Endothelial cell (in vitro differentiated cells): ENCODE measurements at places on chromosomes 4 and X. TPM values are rescaled to one million over a fixed set of nuclear protein-coding genes. Genes with fewer than 3 reads are reported as not detected.

- peaks cover 7% of the 10 kb centered on the region for H3K4me1 ChIP-seq
- H3K27me3 ChIP-seq, result peaks cover 1% of the 10 kb centered on the region
- no peak overlapping the region for H3K27ac ChIP-seq
- no peak for DNase-seq
- no peak overlapping the region for H3K4me3 ChIP-seq
Observed at GRCh38 chrX:15721911-15722310, 16.2 kb upstream of the CA5B start.

- H3K27me3 ChIP-seq, result no peaks in the 10 kb centered on the region
- no peak overlapping the region for H3K27ac ChIP-seq
- no peak for DNase-seq
- H3K36me3 ChIP-seq, result no peaks in the 10 kb centered on the region
Observed at GRCh38 chrX:106802063-106802387, 448 bp upstream of the TBC1D8B start.

DNA sequence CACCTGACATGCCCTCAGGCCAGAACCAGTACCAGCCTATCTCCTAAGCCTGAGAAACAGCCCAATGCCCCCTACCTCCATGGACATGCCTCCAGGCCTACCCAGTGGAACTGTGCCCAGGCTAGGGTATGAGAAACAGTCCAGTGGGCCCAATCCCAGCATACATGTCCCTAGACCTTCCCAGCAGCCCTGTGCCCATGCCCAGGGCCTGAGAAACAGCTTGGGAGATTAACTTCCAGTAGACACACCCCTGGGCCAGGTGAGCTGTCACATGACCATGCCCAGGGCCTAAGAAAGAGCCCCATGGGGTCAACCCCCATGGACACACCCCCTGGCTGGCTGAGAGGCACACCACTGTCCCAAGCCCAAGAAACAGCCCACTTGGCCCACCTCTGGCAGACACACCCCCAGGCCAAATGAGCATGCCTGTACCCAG, 78.8 kb downstream of the CBR4 start:
- DNase-seq, result no peak
- H3K27me3 ChIP-seq, result peaks cover 4% of the 10 kb centered on the region
- H3K36me3 ChIP-seq, result peaks cover 6% of the 10 kb centered on the region

DNA sequence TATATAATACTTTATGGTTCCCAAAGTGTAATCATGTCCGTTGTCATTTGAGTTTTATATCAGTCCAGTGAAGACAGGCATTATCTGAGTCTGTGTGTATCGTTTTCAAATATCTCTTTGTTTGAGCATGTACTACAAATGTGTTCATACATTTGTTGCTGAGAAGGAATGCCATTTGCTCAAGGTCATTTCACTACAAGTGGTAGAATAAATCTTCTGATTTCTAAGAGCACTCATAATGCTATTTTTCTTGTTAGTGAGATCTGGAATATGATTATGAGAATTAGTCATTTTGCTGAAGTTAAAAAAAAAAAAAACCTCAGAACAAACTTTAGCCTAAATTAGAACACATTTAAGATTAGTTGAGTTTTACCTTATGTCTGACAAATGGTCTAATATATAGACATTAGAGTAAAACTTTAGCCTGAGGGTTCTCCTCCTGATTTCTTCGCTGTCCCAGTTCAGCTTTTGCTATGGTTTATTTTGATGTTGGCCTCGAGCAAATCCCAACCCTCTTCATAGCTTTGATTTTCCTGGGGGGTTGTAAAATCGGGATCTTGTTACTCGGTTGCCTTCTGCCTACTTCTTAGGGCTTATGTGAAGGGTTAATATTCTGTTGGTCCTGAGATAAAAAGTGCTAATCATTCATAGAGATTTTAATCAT, 87.1 kb downstream of the TMEM131L start:
- peaks cover 2% of the 10 kb centered on the region for H3K27me3 ChIP-seq
- no peak overlapping the region for H3K4me3 ChIP-seq
- H3K27ac ChIP-seq, result no peak overlapping the region
- peaks cover 9% of the 10 kb centered on the region for H3K36me3 ChIP-seq

- H3K36me3 ChIP-seq, result no peaks in the 10 kb centered on the region
- no peak for DNase-seq
- H3K4me3 ChIP-seq, result no peak overlapping the region
- H3K27ac ChIP-seq, result no peak overlapping the region
- no peaks in the 10 kb centered on the region for H3K27me3 ChIP-seq
Observed at GRCh38 chrX:14497184-14497666, 32.1 kb upstream of the GLRA2 start.

TCEAL7 gene
- total RNA-seq, result 23.7 TPM

GRCh38 chr4:103996064-103996463, 276.3 kb upstream of the TACR3 start:
- no peak for DNase-seq
- no peak overlapping the region for H3K4me3 ChIP-seq
- H3K4me1 ChIP-seq, result peaks cover 2% of the 10 kb centered on the region
- H3K36me3 ChIP-seq, result no peaks in the 10 kb centered on the region
- no peak overlapping the region for H3K27ac ChIP-seq

- no peak overlapping the region for H3K4me3 ChIP-seq
- H3K27ac ChIP-seq, result peak overlapping the region; percentile 72
- peaks cover 14% of the 10 kb centered on the region for H3K4me1 ChIP-seq
- H3K27me3 ChIP-seq, result no peaks in the 10 kb centered on the region
- no peaks in the 10 kb centered on the region for H3K36me3 ChIP-seq
- DNase-seq, result no peak
Observed at GRCh38 chr4:16029262-16029661, 54.6 kb downstream of the PROM1 start.

- DNase-seq, result no peak
- peaks cover 13% of the 10 kb centered on the region for H3K4me1 ChIP-seq
- no peak overlapping the region for H3K27ac ChIP-seq
- H3K27me3 ChIP-seq, result peaks cover 2% of the 10 kb centered on the region
- peaks cover 8% of the 10 kb centered on the region for H3K36me3 ChIP-seq
Observed at GRCh38 chr4:183470821-183471220, 26.4 kb downstream of the CDKN2AIP start.

JAKMIP1 gene
- not detected for total RNA-seq

GRCh38 chrX:63755892-63756291, 29.1 kb downstream of the ARHGEF9 start:
- no peaks in the 10 kb centered on the region for H3K36me3 ChIP-seq
- H3K4me1 ChIP-seq, result peaks cover 28% of the 10 kb centered on the region
- no peak overlapping the region for H3K4me3 ChIP-seq

GRCh38 chrX:129310000-129310399, 213.3 kb downstream of the SMARCA1 start:
- H3K36me3 ChIP-seq, result peaks cover 4% of the 10 kb centered on the region
- no peak overlapping the region for H3K4me3 ChIP-seq
- H3K27me3 ChIP-seq, result peaks cover 1% of the 10 kb centered on the region
- H3K4me1 ChIP-seq, result no peaks in the 10 kb centered on the region

DNA sequence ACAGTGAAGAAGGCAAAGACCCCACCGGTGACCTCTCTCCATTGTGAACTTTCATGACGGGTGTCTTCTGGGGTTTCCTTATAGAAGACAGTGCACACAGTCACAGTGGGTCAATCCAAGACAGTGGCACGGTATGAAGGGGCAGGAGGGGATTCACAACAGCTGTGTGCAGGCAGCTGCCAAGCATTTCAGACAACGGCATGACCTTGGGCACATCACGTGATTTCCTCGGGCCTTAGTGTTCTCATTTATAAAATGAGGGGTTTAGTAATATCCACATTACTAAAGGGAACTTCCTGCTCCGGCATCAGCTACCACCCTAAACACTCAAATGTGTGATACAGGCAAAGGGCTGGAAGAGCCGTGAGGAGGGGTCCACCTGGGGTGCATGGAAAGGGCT, 42.9 kb downstream of the RBM47 start:
- H3K4me3 ChIP-seq, result no peak overlapping the region
- H3K36me3 ChIP-seq, result no peaks in the 10 kb centered on the region
- H3K4me1 ChIP-seq, result peaks cover 4% of the 10 kb centered on the region

TRIM60 gene
- not detected for total RNA-seq

CNKSR2 gene
- 1.1 TPM for total RNA-seq

DNA sequence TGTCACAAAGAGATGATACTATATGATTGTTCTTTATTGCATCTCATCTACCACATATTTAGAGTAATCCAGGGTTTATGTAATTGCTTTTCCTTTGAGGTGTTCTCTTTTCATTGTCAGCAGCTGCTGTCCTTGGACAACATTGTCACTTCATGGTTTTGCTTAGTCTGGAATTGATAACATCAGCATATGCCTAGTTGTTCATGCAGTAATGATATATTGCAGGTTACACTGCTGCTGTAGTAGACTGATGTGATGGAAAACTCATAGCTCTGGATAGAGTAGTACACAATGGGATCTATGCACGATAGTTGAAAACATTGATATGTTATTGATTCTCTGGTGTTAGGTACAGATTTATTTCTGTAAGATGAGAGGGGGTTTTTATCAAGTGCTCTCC, 13.7 kb downstream of the NEIL3 start:
- no peaks in the 10 kb centered on the region for H3K4me1 ChIP-seq
- H3K27ac ChIP-seq, result peak overlapping the region; percentile 11
- H3K36me3 ChIP-seq, result no peaks in the 10 kb centered on the region
- H3K27me3 ChIP-seq, result no peaks in the 10 kb centered on the region
- no peak overlapping the region for H3K4me3 ChIP-seq

SLIT2 gene
- total RNA-seq, result 8.1 TPM

DNA sequence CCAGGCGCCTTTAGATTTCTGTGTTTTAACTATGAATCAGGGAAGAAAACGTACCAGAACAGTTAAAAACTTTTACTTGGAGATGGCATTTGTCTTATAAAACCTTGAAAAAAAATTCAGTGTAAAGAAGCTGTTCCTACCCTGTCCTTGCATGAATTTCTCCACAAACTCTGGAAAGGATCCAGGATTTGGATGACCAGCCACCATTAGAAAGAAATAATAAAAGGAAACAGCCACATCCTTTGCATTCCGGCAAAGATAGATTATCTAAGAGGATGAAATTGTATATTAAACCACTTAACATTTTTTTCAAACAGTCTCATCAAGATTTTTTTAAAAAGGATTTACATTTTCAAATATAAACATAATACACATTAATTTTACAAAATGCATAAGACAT, 10.6 kb downstream of the SULT1E1 start:
- H3K36me3 ChIP-seq, result no peaks in the 10 kb centered on the region
- no peak for DNase-seq
- H3K4me3 ChIP-seq, result no peak overlapping the region

DNA sequence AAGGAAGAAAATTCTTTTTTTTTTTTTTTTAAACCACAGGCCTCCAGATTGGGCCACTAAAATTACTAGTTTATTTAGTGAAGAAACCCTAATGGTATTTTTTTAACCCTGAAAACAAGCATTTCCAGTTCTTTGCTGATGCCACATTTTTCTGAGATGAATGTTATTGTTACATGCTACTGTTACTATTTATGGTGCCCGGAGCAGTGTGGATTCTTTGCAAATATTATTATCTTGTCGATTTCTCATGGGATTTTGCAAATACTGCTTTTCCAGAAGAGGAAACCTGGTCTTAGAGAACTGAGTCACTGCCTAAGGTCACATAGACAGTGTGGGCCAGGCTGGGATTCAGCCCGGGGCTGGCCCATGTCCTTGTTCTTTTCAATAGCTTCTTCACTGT, 8.7 kb upstream of the ALAS2 start:
- no peak for DNase-seq
- H3K4me3 ChIP-seq, result no peak overlapping the region
- H3K4me1 ChIP-seq, result no peaks in the 10 kb centered on the region
- no peak overlapping the region for H3K27ac ChIP-seq

GRCh38 chrX:46683048-46683447, 75.9 kb downstream of the SLC9A7 start:
- H3K36me3 ChIP-seq, result no peaks in the 10 kb centered on the region
- no peak overlapping the region for H3K27ac ChIP-seq
- peaks cover 3% of the 10 kb centered on the region for H3K4me1 ChIP-seq
